ENCODE measurements at places on chromosomes 7 and 10.

DNA sequence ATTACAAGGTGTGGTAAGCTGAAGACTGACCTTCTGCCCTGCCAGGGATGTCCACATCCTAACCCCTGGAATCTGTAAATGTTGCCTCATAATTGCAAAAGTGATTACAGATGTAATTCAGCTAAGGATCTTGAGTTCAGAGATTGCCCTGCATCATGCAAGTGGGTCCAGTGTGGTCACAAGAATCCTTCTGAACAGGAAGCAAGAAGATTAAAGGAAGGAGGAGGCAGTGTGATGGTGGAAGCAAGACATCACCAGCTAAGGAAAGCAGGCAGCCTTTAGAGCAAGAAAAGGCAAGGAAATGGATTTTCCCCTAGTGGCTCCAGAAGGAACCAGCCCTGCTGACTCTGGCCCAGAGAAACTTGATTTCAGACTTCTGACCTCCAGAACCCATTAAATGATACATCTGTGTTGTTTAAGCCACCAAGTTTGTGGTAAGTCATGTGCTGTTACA is 78.1 kb downstream of the USP6NL start:
- DNase-seq: no peak

- no peak for DNase-seq
Measured at GRCh38 chr7:130377178-130377577, 3.1 kb upstream of the CPA1 start.

- DNase-seq: no peak
Measured at GRCh38 chr7:98077762-98078161, 28.9 kb upstream of the LMTK2 start.

DNA sequence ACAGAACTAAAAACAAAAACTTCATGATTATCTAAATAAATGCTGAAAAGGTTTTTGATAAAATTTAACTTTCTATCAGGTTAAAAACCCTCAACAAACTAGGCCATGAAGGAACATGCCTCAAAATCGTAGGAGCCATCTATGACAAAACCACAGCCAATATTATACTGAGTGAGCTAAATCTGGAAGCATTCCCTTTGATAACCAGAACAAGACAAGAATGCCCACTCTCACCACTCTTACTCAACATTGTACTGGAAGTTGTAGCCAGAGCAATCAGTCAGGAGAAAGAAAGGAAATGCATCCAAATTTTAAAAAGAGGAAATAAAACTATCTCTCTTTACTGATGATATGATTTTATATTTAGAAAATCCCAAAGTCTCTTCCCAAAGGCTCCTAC is 228.7 kb downstream of the CHRM2 start:
- DNase-seq: no peak

GRCh38 chr10:130226012-130226411 is 89.8 kb downstream of the GLRX3 start:
- no peak for DNase-seq

- no peak for DNase-seq
Measured at GRCh38 chr7:127365164-127365956, 27.1 kb downstream of the ZNF800 start.

DNA sequence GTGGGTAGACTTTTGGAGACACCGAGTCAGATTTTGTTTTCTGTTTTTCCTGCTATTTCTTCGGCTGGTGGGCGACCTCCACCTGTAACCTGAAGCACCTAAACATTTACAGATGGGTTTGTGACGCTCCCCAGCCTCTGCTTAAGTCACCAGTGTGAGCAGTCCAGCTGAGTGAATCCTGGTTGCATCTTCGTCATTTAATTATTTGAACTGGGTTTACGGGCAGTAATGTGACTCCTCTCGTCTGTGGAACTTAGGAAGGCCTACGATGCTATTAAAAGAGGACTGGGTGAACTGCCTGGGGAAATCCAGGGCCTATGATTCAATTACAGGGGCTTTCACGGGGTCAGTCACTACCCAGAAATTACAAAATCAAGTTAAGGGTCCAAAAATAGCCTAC is 52.5 kb downstream of the WNT2 start:
- DNase-seq: no peak

DNA sequence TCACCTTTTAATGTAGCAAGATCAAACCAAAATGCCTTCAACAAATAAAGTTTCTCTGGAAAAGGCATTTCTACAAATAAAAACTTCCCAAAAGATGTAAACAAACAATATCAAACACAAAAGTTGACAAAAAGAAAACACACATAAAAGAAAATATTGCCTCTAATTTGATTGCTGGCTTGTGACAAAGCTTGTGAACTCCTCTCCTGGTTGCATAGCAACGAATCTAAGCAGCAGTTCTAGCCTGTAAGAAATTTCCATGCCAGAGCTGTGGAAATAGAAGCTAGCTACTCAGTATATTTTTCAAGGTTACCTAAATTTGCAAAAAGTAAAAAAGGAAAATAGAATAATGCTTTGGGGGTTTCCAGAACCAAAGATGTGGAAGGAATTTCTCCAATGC is 173.9 kb upstream of the CDK1 start:
- no peak for DNase-seq

DNA sequence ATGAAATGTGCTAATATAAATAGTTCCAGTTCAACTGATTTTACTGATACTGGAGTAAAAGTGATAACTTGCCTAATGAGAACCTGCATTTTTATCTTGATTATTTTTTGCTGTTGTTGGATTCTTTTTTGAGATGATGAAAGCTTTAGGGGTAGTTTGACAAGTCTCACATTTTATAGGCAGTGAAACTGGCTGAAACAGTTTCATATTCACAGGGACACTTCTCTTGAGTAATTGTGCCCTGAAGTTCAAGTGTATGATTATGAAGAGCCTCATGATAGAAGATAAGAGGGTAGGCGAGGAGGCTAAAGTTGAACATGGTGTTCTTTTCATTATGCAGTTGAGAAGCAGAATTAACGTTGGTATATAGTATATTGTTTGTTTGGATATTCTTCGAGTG is 5.1 kb downstream of the AUTS2 start:
- no peak for DNase-seq

- DNase-seq: no peak
Measured at GRCh38 chr7:1534330-1535099, 4.0 kb downstream of the MAFK start.

- DNase-seq: no peak
Measured at GRCh38 chr7:27115221-27116026, 12.9 kb upstream of the HOXA2 start.

GRCh38 chr7:28808796-28809533 is 149.2 kb downstream of the TRIL start:
- DNase-seq: no peak

DNA sequence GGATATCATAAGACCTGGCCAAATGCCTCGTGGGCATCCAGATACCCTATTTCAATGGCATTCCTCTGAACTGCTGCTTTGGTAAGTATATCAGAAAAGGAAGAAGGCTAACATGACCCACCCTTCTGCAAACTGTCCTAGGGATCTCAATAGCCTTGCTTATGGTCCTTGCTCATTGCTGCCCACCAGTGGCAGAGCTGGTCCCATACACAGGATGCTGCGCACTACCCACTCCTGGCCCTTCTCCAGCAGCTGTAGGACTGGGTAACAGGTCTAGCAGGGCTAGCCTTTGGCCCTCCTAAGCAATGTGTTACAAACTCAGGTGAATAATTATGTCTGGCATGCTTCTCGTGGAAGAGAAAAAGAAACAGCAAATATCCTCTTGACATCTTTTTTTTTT is 72.5 kb downstream of the C10orf90 start:
- no peak for DNase-seq

- DNase-seq: no peak
Measured at GRCh38 chr7:99629643-99630042, 12.9 kb downstream of the ZSCAN25 start.

Data from NCI-H1694 treated with DMSO at 0.1 percent for 48 hours (cell line).